ENCODE measurements at places on chromosomes 4 and X.

GRCh38 chrX:43604753-43605152, 51.3 kb upstream of the MAOA start:
- DNase-seq, result no peak

DNA sequence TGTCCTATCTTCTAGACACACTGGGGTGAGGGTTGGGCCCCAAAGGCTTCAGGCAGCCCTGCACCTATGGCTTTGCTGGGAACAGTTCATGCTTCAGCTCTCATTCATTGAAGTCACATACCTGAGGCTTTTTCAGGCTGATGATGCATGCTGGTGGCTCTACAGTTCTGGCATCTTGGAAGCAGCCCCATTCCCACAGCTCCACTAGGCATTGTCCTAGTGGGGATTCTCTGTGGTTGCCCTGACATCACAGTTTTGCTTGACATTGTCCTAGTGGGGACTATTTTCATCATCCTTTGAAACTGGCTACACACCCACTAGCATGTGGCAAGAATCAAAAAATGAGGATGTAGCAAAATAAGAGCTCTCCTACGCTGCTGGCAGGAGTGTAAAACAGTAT, 37.7 kb upstream of the C4orf17 start:
- DNase-seq, result no peak

DNA sequence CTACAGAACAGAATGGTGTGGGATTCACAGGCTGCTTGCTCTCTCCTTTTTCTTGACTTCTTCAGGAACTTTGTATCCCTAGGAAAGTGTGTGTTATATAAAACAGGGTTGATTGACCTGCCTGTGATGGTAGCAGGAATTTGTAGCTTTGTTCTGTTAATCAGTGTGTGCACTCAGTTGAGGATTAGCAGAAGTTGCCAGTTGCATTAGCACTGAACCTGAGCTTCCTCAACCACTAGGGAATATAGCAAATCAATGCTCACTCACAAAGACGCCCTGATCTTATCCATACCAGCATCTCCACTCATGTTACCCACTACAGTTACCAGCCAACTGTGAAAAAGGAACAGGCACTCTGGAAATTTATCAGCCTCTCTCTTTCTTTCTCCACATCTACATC, 319.1 kb upstream of the EMCN start:
- DNase-seq, result no peak

GRCh38 chrX:114715096-114715495, 131.2 kb downstream of the HTR2C start:
- DNase-seq, result no peak

- no peak for DNase-seq
These were observed 221.5 kb downstream of the PCDH18 start for GRCh38 chr4:137310593-137311490.

GRCh38 chr4:140930011-140930410, 173.8 kb upstream of the TBC1D9 start:
- DNase-seq, result no peak

DNA sequence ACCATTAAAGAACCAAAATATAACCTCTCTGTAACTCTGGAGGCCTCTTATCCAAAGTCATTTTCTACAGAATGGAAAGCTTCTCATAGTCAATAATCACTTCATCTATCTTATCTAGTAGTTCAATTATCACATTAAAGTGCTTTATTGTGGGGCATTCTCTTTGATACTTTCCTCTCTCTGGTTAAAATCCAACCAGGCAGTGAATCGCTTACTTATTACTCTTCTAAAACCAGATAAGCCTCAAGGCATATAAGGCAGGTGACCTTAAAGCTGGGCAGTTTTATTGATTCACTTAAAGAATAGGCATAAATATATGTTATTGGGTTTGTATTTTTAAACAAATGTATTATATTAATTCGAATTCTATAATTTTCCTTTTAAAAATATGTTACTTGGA, 2162.1 kb upstream of the TENM3 start:
- DNase-seq, result no peak

GRCh38 chr4:152590179-152591031, 54.5 kb upstream of the FBXW7 start:
- DNase-seq, result no peak

DNA sequence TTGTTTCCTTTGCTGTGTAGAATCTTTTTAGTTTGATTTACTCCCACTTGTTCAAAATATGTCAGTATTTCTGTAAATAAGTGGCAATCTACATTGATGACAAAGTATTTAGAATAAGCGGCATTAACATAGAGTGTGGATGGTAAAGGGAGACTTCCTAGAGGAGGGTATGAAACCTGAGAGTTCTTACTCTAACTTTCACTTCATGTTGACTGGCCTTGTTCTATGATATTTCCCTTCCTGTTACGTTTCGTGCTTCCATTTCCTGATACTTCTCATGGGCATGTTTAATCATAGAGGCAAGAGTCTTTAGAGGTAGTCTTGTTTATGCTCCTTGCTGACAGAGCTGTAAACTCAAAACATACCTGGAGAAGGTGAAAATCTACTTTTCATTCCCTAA, 408.9 kb downstream of the GLUD2 start:
- no peak for DNase-seq

DNA sequence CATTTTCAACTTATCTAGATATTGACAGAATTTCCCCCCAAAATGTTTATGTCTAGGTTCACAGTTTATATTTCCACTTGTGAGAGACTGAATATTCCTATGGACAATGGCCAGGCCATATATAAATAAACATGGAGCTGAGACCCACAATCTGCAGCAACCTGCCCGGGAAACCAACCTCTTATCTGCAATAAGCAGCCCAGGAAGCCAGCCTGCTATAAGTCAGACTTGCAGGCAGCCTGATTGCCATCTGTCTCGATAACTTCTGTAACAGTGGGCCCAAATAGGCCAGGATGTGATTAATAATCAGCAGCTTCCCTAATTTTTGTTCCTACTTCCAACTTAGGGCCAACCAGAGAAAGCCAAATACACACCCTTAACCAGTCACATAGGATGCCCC, 5.2 kb upstream of the NAP1L5 start:
- DNase-seq, result no peak

DNA sequence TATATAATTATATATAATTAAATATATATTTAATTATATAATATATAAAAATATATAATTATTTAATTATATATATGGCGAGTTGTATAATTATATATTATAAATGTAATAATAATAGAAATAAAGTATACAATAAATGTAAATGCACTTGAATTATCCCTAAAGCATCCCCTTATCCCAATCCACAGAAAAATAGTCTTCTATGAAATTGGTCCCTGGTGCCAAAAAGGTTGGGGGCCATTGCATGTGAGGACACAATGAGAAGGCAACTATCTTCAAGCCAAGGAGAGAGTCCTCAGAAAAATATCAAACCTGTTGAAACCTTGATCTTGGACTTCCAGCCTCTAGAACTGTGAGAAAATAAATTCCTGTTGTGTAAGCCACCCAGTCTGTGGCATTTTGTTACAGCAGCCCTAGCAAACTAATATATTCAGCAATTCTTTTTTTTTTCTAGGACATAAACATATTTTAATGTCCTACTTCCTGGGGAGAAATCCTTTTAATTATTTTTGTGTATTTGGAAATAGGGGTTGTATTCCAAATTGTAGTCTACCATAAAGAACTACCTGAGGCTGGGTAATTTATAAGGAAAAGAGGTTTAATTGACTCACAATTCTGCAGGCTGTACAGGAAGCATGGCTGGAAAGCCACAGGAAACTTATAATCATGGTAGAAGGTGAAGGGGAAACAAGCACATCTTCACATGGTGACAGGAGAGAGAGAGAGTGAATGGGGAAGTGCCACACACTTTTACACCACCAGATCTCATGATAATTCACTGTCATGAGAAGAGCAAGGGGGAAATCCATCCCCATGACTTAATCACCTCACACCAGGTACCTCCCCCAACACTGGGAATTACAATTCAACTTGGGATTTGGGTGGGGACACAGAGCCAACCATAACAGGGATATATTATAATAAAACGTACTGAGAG, 22.9 kb upstream of the CXCL2 start:
- no peak for DNase-seq

GRCh38 chr4:133467290-133467947, 318.3 kb downstream of the PCDH10 start:
- no peak for DNase-seq

DNA sequence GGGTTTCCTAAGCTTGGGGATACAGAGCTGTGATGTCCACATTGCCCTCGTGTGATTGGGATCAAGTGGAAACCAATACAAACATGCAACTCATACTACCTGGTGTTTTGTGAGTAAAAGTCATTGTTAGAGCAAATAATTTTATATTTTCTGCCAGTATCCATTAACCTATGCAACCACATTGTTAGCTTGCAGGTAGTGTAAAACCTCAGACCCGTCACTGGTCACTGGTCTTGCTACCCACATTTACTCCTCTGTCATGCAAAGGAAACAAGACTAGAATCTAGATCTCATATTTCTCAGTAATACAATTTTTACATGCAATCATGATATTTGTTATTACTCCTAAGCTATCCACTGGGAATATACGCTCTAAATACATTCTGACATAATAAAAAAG, 324.3 kb upstream of the NDST4 start:
- no peak for DNase-seq

GRCh38 chr4:6095897-6096296, 77.7 kb upstream of the C4orf50 start:
- DNase-seq, result no peak

GRCh38 chrX:19566359-19567222, 51.3 kb upstream of the MAP3K15 start:
- peak; percentile 19 for DNase-seq

DNA sequence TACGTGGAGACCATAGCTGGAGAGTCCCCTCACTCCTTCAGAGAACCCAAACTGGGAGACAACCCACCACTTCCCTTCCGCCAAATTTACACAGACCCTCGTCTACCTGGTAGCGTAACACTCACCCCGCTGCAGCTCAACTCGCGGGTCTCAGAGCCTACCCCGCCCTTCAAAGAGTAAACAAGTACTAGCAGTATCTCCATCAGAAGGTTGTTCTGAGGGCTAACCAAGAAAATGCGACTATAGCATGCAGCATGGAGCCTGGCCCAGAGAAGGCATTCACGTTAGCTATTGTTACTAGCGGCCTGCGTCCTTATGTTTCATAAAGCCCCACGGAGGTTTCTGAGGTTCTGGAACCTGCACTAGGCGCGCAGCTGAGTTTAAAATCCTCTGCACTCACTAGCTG, 531 bp upstream of the MANBA start:
- peak; percentile 24 for DNase-seq

GRCh38 chrX:23382572-23382971, 47.9 kb downstream of the PTCHD1 start:
- no peak for DNase-seq

DNA sequence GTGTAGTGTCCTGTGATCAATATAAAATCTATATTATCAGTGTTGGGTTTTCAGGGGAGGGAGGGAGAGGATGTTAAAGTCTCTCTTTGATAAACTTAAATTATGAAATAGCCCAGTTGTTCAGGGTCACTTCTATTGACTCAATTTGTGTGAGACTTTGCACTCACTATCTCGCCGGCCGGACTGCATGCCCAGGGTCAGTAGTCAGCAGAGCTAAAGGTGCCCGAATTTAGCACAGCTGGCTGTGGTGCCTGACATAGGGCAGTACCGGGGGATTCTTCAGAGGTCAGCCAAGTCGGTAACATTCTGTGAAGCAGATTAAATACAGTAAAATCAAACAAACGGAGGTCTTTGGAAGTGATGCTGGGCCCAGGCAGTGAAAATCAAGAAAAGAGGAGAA, 19.2 kb downstream of the GABRQ start:
- DNase-seq, result no peak

- no peak for DNase-seq
These were observed 63.7 kb upstream of the PDGFRA start for GRCh38 chr4:54165438-54165837.

- DNase-seq, result peak; percentile 49
These were observed 19.2 kb downstream of the SUPT20HL2 start for GRCh38 chrX:24294619-24295018.

GRCh38 chr4:81589262-81589661, 117.6 kb upstream of the RASGEF1B start:
- no peak for DNase-seq

GRCh38 chr4:148118179-148118578, 324.0 kb downstream of the NR3C2 start:
- DNase-seq, result no peak
